CD4-positive, alpha-beta T cell treated with Interleukin-12 subunit alpha and Interleukin-12 subunit beta, for 1 hour (primary cell): ENCODE measurements at places on chromosomes 16 and 17.

- DNase-seq, result no peak
Measured at GRCh38 chr16:84656649-84657048, 8.3 kb downstream of the KLHL36 start.

GRCh38 chr17:27268394-27269085, 25.4 kb upstream of the WSB1 start:
- DNase-seq, result no peak

DNA sequence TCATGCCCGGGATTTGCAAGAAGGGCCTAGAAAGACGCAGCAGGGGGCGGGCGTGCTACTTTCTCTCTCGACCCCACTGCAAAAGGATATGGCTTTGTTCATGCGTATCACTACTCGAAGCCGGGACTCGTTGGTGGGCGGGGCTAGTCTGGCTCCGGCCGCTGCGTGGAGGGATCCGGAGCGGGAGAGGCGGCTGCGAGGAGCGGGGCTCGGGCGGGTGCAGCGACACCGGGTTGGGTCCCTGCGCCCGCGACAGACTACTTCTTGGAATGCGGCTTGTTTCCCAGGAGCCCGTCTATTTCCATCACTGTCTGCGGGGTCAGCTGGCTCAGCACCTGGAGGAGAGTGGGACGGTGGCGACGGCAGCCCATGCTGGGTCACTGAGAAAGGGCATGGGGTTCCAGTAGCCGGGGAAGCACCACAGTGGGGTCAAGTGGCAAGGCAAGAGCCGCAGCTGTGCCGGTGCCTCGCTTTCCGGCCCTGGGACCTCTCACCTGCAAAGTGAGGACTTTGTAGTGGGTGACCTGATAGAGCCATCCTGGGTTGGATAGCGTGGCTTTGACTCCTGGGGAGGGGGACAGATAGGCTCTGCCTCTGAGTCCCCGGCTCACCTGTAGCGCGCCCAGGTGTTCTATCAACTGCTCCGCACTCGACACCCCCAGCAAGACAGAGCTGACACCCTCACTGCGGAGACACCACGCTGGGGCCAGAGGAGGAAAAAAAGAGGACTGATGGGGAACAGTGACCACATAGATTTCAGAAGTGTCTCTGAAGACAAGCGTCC, 6.6 kb downstream of the KCNAB3 start:
- DNase-seq, result peak; percentile 87

DNA sequence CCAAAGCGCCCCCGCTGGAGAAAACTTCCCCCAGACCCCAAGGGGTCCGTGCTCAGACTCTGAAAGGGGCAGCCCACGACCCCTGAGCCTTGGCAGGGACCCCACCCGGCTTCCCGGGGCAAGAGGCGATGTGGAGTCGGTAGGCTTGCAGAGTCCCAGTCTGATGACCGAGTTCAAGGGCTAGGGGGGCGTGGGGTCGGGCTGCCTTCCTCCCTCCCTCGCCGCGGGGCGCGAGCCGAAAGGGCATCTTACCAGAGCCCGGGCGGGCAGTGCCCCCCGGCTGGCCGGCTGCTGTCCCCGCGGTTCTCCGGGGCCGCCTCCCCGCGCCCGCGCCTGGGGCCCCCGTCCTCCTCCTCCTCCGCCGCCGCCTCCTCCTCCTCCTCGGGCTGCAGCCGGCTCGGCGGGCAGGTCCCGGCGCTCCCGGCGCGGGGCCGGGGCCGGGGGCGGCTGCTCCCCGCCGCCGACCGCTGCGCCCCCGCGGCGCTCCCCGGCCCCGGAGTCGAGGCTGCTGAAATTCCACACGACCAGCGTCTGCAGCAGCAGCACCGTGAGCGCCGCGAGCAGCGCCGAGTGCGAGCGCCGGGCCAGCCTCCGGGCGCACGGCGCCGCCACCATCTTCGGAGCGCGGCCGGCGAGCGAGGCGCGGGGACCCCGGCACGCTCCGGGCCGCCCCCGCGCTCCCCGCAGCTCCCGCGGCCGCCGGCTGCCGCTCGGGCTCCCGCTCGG, 415 bp downstream of the XYLT1 start:
- DNase-seq, result no peak

GRCh38 chr16:62883509-62883908, 847.3 kb upstream of the CDH8 start:
- no peak for DNase-seq

DNA sequence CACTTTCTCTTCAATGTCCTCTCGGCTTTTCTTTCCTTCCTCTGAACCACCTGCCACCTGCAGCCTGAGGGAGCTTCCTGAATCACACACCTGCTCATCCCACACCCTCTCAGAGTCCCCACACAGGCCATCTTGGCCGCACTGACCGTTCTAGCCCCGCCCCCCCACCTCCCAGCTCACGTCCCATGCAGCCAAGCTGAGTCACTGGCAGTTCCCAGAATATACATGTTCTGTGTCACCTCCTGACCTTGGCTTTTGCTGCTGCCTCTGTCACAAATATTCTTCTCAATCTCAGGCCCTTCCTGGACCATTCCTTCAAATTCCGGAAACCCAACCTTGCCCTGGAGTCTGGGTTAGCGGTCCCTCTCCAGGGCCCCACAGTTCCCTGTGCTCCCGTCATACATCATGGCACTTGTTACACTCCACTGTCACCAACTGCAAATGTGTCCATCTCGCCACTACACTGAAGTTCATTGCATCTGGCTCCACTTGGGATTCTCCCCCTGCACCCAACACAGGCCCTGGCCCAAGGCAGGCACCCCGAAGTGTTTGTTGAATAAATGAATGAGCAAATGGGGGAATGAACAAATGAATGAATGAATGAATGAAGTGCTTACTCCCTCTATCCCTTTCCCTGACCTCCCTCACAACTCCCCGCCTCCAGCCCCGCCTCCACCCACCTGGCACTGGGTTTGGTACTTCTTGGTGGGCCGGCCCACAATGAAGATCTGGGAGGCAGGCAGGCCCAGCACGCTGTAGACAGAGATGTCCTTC, 12.8 kb downstream of the PIMREG start:
- no peak for DNase-seq
